Body of pancreas (tissue), 4 donors: ENCODE measurements at places on chromosomes 5 and 9. TPM values are rescaled to one million over a fixed set of nuclear protein-coding genes. Genes with fewer than 3 reads are reported as not detected.

Gene SLC34A3
- not detected for total RNA-seq

Gene MLANA
- not detected for total RNA-seq

Gene ZNF608
- 30.1 TPM for total RNA-seq

Gene LCN1
- not detected for total RNA-seq

Gene POU5F2
- 5.3 TPM for total RNA-seq

Gene UGT3A2
- not detected for total RNA-seq

Gene TEK
- total RNA-seq: 4.9 TPM

Gene ZNF474
- not detected for total RNA-seq

Gene SPATA31E1
- not detected for total RNA-seq

Gene EMB
- total RNA-seq: 3.6 TPM

Gene ORM2
- not detected for total RNA-seq

GRCh38 chr9:69090946-69091345, 55.4 kb downstream of the FXN start:
- DNase-seq: no peak

DNA sequence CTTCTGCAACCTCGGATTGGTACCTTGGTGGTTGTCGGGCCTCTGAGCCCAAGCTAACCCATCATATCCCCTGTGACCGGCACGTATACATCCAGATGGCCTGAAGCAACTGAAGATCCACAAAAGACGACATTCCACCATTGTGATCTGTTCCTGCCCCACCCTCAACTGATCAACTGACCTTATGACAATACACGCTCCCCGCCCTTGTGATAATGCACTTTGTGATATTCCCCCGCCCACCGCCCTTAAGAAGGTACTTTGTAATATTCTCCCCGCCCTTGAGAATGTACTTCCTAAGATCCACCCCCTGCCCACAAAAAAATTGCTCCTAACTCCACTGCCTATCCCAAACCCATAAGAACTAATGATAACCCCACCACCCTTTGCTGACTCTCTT, 16.5 kb upstream of the TOR1B start:
- DNase-seq: no peak

DNA sequence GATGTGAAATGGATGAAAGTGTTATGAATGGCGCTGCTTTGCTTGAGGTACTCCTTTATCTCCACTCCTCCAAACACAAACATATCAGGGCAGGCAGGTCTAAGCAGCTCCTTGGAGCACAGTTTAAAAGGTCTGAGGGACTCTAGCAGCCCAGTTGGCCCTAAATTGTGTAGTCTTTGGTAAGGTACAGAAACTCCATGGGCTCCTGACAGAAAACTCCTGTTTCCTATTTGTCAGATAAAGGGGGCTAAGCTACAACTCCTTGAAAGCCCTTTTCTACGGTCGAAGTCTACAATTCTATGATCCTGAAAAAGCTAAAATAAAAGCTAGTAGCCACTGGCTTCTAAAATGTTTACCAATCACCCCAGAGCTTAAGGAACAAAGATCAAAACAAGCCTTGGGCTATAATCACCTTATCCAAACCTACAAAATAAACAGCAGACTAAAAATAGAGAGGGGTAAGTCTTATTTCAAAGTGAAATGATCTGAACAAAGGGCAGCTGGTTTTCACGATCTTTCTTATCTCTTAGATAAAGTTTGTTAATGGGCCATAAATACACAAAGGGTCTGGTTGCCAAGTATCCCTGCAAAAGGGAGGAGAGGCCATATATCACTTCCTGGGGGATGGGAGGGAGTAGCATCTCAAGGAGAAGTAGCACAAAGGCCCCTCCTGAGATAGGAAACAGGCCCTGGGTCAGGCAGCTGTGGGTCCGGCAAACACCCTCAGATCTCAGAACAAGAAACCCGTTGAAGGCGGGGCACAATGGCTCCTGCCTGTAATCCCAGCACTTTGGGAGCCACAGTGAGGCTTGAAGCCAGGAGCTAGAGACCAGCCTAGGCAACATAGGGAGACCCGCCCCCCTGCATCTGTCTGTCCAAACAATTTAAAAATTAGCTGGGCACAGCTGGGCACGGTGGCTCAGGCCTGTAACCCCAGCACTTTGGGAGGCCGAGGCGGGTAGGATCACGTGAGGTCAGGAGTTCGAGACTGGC, 28.3 kb upstream of the DENND4C start:
- peak; percentile 37 for DNase-seq

DNA sequence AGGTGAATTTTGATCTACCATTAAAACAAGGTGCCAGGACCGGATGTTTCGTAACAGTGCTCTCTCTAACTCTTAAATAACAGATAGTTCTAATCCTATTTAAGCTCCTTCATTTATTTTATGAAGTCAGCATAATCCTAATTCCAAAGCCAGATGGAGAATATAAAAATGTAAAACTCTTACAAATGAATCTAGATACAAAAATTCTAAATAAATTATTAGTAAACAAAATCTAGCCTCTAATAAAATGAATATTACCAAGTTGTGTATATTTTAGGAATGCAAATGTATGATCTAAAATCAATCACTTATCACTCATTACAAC, 32.4 kb upstream of the IL33 start:
- DNase-seq: no peak

DNA sequence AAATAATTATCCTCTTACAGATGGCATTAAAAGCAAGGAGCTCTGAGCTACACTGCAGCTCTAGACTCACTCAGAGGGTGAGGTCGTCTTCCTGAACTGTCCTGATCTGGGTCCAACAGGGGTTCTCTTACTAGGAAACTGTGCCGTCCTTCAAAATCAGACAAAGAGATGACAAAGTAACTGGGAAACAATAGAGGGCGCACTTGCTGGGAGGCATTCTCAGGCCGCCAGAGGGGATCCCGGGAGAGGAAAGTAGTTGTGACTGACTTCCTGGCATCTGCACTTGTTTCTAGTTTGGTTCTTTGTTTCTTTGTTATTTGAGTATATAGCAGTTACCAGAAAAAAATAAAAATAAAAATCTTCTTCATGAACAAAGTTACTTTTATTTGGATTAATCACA, 142.9 kb upstream of the MSX2 start:
- no peak for DNase-seq

DNA sequence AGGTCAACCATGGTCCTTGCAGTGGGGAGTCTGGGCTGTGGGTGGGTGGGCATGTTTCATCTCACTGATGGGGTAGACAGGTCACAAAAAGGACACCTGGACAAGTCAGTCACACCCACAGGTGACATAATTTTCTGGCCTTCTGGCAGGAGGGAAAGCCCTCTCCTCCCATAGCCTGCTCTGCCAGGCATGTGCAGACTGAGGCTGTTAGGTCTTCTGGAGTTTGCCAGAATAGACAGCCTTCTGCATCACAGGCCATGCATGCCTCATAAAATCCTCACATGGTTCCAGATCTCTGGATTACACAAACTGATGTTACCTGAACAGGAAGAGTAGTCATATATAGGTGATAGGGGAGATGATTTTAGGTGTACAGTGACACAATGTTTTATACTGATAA, 49.1 kb downstream of the ARHGAP26 start:
- no peak for DNase-seq

- DNase-seq: no peak
Observed at GRCh38 chr5:15746833-15747232, 246.9 kb downstream of the FBXL7 start.

- DNase-seq: no peak
Observed at GRCh38 chr5:171189442-171189841, 119.6 kb upstream of the TLX3 start.

GRCh38 chr5:116576053-116576713, 1.6 kb upstream of the SEMA6A start:
- DNase-seq: peak; percentile 70

GRCh38 chr5:893137-893506, 438 bp downstream of the TRIP13 start:
- no peak for DNase-seq

DNA sequence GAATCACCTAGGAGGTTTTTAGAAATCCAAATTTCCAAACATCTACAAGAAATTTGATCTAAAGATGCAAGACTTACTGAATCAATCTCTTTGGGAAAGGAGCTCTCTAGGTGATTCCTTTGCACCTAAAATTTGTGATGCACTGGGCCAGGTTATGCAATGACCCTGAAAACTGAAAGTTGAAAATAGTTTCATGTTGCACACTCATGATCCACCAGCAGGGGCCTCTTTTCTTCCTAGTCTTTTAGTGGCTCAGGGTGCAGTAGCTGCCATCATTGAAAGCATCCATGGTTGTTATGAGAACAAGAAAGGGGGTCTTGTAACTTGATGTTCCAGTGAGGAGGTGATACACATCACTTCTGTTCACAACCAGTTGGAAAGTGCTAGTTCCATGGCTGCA, 486.8 kb downstream of the PSAT1 start:
- DNase-seq: no peak

DNA sequence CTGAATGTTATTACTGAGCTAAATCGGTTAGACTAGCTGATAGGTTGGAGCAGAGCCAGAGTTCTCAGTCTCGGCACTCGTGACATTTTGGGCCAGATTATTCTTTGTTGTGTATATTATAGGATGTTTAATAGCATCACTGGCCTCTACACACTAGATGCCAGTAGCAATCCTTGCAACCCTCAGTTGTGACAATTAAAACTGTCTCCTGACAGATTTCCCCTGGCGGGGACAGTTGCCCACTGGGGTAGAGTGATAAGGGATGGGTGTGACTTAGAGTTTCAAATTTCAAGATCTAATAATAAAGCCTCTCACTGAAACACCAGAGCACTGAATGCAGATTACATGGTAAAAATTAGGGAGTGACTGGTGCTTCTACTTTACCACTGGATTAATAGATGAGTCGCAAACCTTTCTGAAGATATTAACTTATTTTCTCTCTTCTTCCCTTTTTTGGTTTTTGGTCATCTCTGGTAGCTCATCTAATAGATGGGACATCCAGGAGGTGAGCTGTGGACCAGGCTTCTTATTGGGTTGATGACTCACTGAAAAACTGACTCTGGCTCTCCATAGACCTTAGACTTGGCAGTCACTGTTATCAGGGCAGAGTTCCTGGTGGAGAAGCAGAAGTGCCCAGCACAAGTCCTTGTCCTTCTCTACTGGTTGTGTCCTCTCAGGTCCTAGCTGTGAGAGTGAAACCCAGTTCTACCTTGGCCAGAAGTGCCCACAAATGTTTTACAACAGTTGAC, 150.3 kb downstream of the UNC13B start:
- DNase-seq: no peak

- no peak for DNase-seq
Observed at GRCh38 chr5:6545036-6545693, 87.7 kb downstream of the NSUN2 start.

DNA sequence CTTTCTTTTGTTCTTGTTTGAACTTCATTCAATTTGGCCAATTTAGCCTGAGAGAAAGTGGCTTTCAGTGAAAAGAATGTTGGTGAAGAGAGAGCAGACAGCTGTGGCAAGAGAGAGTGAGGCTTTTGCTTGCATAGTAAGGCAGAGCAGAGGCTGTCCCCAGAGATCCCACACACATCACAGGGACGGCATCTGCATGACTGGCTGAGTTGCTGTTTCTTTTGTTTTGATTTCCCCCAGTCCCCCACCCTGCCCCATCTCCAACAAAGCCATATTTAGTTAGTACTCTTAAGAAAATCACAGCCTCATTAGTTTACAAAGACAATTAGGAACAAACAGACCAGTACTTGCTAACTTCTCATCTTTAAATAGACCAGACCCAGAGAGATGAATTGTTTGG, 363.9 kb upstream of the SEMA6A start:
- no peak for DNase-seq

GRCh38 chr5:125487231-125487630, 740.8 kb upstream of the ZNF608 start:
- no peak for DNase-seq

- no peak for DNase-seq
Observed at GRCh38 chr5:76718381-76718832, 2.5 kb downstream of the F2R start.

GRCh38 chr9:33690143-33690933, 105.0 kb upstream of the PRSS3 start:
- DNase-seq: no peak

DNA sequence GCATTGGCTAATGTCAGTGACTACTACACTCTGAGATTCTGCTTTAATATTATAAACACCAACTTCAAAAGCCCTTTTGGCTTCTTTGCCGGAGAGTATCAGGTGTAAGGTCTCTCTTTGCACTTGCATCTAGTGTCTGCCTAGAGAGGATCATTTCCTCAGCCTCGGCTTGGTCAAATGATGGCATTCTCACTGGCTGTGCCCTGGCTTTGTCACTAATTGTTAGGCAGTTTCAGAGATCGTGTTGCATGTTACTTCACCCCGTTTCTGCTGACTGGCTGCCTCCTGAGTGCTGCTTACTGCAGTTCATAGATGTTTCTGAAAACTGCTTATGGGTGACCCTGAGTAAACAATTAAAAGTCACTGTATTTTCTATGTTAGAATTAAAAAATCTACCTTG, 48.8 kb downstream of the SLC1A3 start:
- no peak for DNase-seq

DNA sequence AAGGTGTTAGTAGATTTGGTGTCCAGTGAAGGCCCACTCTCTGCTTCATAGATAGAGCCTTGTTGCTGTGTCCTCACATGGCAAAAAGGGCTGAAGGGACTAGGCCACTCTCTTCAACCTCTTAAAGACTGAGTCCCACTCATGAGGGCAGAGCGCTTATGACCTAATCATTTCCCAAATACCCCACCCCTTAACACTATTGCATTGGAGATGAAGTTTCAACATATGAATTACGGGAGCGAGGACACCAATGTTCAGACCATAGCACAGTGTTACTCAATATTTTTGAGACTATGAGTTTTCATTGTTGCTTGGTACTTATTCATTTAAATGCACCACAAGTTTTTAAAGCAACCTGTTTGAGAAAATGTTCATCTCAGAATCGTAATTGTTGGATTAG, 8.8 kb upstream of the OTULINL start:
- no peak for DNase-seq
